ENCODE measurements at places on chromosomes 6 and 20.

GRCh38 chr6:126199466-126199865 is 140.4 kb upstream of the CENPW start:
- DNase-seq, result no peak

GRCh38 chr6:113960795-113961194 is 10.2 kb downstream of the HDAC2 start:
- DNase-seq, result no peak

GRCh38 chr6:35602133-35602946 is 86.4 kb downstream of the FKBP5 start:
- DNase-seq, result no peak

GRCh38 chr6:111478064-111478476 is 4.9 kb downstream of the REV3L start:
- no peak for DNase-seq

DNA sequence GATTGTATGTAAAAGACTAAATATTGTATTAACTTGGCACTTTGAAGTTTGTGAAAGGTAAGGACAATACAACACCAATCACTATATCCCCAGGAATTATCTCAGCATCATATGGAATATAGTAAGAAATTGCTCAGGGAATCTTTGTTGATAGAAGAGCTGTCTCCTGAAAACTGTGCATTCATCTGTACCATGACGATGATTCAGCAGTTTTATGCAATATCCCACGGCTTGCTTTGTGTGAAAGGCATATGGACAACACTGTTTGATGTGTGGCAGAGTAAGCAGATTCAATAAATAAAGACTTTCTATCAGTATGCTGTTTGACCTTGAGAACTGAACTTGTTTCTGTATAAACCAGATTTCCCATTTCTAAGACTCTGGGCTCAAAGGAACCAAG is 147.5 kb upstream of the PLN start:
- DNase-seq, result no peak

GRCh38 chr6:20866036-20866435 is 331.8 kb downstream of the CDKAL1 start:
- no peak for DNase-seq

GRCh38 chr6:13030396-13030795 is 297.9 kb downstream of the TBC1D7 start:
- no peak for DNase-seq

DNA sequence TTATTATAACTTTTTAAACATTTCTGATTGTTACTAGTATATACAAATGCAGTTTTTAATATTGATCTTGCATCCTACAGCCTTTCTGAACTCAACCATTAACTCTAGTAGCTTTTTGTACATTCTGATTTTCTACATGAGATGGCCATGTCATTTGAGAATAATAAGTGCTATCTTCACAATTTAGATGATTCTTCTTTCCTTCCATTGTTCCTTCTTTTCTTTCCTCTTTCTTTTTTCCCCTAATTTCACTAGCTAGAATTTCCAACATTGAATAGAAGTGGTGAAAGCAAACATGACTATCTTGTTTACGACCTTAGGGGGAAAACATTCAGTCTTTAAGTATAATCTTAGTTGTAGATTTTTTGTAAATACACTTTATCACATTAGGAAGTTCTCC is 128.2 kb upstream of the PRSS16 start:
- no peak for DNase-seq

DNA sequence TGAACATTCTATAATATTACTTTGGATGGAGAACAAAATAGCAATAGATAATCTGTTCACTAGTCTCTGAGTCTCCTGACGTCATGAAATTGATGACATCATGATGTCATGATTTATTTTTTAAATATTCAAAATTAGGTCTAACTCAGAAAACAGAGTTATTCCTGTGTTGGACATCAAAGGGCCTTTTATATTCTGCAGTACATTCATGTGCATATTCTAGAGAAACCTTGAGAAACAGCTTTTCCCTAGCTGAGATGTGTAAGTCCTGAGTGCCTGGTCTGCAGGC is 53.3 kb downstream of the MYB start:
- DNase-seq, result no peak

DNA sequence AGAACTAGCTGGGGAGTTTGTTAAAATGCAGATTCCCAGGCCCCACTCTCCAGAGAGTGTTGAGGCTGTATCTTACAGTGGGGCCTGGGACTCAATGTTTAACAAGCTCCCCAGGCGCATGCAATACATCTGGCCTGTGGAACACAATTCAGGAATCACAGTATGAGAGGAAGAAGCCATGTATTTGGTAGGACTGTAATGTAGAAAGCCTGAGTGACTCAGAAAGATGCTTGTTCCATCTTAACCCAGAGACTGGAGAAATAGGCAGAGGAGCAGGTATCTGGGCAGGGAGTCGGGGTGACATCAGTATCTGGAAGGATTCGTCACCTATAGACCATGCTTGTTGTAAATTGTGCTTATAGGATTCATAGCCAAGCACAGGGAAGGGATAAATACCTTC is 90.5 kb downstream of the UNC5CL start:
- no peak for DNase-seq

GRCh38 chr6:38631186-38631783 is 8.4 kb downstream of the BTBD9 start:
- no peak for DNase-seq

DNA sequence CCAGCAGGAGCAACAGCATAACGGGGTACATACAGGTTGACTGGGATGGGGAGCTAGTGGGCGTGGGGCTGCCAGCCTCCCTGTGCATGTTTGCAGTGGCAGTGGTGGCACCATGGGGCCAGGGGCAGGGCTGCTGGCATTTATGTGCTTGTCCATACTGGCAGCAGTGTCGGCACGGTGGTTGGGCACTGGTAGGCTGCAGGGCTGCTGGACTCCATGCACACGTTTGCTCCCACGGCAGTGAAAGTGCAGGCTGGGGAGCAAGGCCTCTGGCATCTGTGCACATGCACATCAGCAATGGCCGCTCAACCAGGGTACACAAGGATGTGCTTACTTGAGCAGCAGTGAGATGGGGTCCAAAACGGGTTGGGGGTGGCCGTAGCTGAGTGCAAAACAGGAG is 159.5 kb upstream of the KHDRBS2 start:
- DNase-seq, result no peak

- no peak for DNase-seq
These were observed 20.9 kb upstream of the PLCG1 start for GRCh38 chr20:41116282-41116956.

GRCh38 chr6:4145083-4145482 is 9.7 kb upstream of the ECI2 start:
- no peak for DNase-seq

DNA sequence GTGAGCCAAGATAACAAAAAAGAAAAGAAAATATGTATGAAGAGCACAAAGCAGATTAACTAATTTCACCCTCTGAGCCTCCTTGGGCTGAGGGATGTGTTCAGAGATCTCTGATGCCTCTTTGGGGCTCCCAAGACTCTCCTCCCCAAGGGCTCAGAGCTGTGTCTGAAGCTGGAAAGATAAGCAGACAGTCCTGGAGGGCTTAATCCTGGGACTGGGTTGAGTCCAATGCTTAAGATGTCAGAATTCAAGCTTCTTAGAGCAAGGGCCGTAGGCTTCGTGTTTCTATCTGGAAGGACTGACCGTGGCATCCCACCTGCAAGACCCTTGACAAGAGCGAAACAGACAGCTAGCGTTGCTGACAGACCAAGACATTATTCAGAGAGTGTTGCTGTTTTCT is 229.0 kb downstream of the ZMYND8 start:
- no peak for DNase-seq

GRCh38 chr20:49104365-49104648 is 58.2 kb downstream of the CSE1L start:
- DNase-seq, result no peak

DNA sequence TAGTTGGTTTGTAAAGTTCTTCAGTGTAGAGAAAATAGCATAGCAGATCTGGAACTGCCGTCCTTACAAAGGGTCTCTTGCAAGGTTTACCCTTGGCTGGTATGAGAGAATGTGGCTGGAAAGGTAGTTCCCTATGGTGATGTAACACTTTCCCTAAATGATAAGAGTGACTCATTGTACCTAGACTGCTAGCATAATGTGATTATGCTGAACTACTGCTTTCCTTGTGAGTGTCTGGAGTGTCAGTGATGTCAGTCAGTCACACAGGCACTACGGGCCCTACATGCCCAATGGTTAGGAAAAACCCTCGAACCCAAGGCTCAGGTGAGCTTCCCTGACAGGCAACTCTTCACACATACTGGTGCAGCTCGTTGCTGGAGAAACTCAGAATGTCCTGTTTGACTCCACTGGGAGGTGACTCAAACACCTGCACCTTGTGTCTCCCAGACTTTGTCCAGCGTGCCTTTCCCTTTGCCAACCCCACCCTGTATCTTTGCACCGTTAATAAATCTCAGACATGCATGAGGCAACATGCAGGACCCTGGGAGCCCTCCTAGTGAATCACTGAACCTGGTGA is 28.4 kb upstream of the LY86 start:
- DNase-seq, result no peak

GRCh38 chr6:99912657-99913056 is 81.4 kb downstream of the MCHR2 start:
- no peak for DNase-seq

- DNase-seq, result no peak
These were observed 2.7 kb upstream of the PHF10 start for GRCh38 chr6:169726963-169727362.

DNA sequence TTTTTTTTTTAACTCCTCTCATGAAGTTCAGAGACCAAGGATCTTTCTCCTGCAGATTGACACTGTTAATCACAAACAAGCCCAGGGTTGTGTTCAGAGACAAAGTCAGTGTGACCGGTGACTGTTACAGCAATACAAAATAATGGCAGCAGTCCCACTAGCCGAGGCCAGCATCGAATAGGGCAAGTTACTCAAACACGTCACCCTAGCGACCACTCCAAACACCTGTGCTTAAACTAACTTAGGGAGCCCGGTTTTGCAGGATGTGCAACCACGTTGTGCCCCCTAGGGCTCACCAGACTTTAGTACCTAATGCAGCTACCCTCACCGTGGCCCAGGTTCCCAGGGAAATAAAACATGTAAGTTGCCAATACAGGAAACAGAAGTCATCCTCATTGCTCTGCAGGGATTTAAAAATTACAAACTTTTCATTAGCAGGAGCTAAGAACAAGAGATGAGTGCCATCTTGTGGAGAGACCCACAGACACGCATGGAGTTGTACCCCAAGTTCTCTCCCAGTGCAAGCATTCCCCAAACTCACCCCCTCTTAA is 38.1 kb downstream of the FAM50B start:
- no peak for DNase-seq

DNA sequence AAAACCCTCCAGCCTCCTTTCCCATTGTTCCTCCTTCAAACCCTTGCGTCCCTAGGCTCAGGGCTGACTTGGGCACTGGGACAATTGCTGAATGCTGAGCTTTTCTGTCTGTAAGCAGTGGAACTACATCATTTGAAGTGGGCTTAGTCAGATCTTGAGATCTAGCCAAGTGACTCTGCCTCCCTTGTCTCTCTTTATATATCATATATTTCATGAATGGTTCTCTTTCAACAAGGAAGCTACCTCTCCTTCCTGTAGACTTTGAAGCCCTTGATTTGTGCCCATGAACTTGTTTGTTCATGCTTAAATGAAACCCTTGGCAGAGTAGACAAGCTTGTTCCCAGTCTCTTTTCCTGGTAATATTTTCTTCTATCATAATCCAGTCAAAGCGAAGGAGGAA is 60.0 kb upstream of the KIF13A start:
- DNase-seq, result no peak

Measured in esophagus squamous epithelium (tissue), 5 donors.